MM.1S (cell line): ENCODE measurements at places on chromosomes 11 and 22.
A peak's percentile ranks its signal among the peaks of the same experiment; 100 is the strongest.

GRCh38 chr11:86069408-86070101 lies 671 bp upstream of the PICALM start:
- DNase-seq = no peak

DNA sequence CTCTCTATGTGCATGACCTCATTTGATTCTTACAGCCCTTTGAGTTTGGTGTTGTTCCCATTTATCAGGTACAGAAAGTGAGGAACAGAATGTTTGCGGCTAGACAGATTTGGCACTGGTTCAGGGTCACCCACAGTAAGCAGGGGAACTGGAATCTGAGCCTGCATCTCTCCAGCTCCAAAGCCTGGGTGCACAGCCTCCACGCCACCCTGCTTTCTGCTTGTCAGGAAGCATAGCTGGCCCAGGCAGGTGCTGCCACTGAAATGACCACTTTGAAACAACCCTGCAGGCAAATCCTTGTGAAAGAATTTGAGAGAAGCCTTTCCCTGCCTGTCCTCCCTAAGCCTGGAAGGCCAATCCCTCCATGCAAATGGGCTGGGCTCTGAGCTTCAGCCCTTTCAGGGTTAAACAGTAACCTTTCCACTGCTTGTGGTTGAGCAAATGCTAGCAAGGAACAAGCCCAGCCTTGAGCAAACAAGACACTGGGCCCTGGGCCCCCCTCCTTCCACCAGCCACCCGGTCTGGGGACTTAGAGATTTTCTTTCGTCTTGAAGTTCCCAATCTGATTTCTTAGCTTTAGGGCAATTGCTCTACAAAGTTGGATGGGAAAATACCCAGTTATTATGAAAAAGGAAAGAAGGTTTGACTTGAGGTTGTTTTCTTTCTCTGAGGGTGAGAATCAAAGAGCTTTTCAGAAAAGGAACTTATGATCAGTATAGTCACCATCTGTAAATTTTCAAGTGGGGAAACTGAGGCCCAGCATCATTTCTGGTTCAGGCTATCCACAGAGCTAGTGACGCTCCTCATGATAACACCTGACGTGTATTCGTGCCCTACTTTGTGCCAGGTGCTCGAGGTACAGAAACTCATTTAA lies 19.4 kb downstream of the EHF start:
- DNase-seq = no peak

GRCh38 chr11:60762851-60763691 lies 6.4 kb downstream of the MS4A15 start:
- peak; percentile 23 for DNase-seq

DNA sequence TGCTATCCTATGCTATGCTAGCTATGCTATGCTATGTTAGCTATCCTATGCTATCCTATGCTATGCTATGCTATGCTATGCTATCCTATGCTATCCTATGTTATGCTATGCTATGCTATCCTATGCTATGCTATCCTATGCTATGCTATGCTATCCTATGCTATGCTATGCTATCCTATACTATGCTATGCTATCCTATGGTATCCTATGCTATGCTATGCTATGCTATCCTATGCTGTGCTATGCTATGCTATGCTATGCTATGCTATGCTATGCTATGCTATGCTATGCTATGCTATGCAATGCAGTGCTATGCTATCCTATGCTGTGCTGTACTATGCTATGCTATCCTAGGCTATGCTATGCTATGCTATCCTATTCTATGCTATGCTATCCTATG lies 8.6 kb upstream of the MS4A1 start:
- DNase-seq = no peak

DNA sequence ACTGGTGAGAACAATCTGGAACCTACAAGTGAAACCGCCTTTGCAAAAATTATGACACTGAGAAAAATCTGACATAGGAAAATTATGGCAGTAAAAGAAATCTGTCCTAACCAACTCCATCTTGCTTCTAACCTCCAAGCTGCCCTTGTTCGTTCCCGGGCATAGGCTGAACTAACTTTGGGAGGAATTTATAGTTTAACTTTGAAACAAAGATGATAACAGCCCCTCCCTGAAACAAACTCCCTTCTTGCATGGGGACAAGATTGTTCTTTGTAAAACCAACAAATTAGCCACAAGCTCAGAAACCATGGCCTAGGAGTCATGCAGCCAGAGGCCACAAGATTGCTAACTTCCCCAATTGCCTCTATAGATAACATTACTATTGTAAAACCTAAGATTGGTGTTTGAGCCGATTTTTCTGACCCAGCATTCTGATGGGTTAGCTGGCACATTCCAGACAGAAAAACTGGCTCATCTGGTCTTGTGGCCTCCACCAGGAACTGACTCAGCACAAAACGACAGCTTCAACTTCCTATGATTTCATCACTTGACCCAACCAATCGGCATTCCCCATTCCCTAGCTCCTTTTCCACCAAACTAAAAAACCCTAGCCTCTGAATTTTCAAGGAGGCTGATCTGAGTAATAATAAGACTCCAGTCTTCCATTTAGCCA lies 3.6 kb upstream of the CCDC81 start:
- DNase-seq = no peak
